ENCODE measurements at places on chromosomes 7 and 10.

GRCh38 chr10:109264004-109264403 lies 659.3 kb downstream of the XPNPEP1 start:
- DNase-seq = no peak

- no peak for DNase-seq
Measured at GRCh38 chr10:29806350-29806788, 171.6 kb upstream of the SVIL start.

- DNase-seq = no peak
Measured at GRCh38 chr10:31618541-31619291, 299.7 kb downstream of the ZEB1 start.

DNA sequence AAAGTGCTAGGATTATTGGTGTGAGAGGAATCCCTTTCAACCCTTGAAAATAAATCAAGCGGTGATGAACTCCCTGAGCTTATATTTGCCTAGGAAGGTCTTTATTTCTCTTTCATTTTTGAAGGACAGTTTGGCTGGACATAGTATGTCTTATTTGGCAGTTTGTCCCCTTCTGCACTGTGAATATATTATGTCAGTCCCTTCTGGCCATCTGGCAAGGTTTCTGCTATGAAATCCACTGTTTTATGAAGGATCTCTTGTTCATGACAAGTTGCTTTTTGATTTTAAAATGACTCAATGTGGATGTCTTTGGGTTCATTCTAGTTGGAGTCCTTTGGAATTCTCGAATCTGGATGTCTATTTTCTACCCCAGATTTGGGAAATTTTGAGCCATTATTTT lies 21.7 kb upstream of the MCM10 start:
- no peak for DNase-seq

- no peak for DNase-seq
Measured at GRCh38 chr7:140961117-140961516, 36.4 kb upstream of the BRAF start.

DNA sequence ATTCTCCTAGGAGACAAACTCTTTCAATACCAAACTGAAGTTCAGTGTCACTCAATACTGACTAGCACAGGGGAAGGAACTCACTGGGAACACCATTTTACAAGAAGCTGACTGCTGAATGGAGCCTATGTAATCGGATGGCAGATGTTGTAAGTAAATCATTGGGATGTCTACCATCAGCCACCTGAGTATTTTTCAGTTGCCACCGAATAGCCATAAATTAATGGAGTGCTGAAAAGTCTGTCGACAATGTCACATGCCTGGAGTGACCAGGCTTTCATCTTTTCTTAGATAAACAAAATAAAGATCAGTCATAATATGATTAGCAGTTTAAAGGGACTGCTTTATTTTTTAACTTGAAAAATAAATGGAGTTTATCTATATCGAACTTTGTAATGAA lies 145.9 kb upstream of the SEMA3E start:
- DNase-seq = no peak

GRCh38 chr7:36673703-36674102 lies 50.6 kb downstream of the AOAH start:
- DNase-seq = no peak

DNA sequence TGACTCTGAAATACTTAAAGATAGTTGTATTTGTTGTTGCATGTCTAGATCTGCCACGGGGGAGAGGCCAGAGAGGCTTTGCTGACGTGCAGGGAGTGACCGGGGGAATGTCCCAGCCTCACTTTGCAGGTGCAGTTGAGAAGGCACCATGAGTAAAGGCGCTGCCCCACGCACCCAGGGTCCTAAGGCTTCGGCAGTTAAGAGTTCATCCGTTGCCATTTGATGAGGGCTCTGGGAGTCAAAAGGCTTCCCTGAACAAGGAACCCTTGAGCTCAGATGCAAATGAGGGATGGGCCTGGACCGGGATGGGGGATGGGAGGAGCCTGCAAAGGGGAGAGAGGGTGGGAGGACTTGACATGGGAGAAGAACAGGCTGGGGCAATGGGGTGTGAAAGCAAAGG lies 20.4 kb downstream of the PPP2R2D start:
- no peak for DNase-seq

DNA sequence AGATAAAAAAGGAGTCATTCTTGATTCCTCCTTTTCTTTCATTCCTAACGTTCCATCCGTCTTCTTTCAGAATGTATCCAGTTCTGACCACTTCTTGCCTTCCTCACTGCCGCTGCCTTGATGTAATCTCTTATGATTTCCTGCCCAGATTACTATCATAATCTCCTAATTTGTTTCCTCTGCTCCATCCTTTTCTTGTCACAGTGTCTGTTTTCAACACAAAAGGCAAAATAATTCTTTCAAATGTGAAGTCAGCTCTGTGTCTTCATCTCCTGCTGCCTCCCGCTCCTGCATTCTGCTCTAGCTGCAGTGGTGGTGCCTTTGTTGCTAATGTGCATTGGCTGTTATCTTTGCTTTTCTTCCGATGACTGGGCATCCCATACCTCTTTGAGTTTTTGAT lies 150.9 kb downstream of the SND1 start:
- no peak for DNase-seq

DNA sequence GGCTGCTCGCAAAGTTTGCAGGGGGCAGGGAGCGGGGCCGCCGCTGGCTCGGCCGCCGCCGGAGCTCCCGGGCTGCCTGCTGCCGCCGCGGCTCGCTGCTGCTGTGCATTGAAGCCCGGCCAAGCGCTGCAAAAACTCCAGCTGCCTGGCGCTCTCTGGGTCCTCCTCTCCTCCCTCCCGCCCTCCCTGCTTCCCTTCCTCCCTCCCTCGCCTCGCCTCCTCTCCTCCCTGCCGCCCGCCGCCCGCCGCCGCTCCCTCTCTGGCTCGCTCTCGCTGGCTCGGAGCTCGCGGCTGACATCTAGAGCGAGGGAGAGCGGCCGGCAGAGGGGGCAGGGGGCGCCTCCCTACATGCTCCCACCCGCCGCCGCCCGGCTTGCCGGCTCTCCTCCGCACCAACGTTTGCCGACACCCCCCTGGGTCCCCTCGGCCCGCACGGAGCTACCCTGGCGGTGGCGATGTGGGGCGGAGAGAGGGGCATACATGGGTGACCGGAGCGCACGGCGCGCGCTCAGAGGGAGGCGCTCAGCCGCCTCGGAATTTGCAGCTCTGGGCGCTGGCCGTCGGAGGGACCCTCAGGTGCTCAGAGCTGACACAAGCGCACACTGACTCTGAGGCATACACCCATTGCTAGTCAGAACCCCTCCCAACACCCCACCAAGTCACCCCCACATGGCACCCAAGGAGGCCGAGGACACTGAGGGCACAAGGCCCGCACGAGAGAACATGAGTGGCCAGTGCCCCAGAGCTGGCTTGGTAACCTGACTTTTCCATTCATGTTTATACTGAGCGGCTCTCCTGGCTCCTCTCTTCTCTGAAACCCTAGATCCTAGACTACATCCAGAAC lies 1.2 kb upstream of the PLXNA4 start:
- no peak for DNase-seq

DNA sequence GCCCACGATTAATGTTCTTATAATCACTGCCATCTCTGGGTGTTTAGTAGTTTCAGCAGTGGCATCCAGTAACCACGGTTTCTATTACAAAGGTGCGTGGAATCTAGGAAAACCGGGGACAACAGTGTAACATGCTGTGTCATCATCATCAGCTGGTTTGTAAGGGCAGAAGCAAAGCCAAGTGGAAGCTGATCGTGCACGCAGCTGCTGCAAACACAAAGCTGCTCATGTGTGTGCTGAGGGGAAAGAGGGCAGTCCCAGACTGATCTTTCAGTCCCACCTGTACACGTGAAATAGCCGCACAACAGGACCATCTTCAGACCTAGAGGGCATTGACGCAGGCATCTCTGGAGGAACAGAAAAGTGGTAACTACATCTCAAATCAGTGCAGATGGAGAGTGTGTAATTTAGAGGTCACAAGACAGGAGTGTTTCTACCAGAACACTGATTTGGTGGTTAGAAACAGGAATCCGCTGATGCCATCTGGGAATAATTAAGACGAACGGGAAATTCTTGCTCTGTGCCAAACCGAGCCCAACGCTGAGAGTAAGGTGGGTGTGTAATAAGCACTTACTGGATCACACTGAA lies 13.4 kb downstream of the ANKRD16 start:
- no peak for DNase-seq

GRCh38 chr7:25659841-25660240 lies 431.6 kb upstream of the NPVF start:
- DNase-seq = no peak

DNA sequence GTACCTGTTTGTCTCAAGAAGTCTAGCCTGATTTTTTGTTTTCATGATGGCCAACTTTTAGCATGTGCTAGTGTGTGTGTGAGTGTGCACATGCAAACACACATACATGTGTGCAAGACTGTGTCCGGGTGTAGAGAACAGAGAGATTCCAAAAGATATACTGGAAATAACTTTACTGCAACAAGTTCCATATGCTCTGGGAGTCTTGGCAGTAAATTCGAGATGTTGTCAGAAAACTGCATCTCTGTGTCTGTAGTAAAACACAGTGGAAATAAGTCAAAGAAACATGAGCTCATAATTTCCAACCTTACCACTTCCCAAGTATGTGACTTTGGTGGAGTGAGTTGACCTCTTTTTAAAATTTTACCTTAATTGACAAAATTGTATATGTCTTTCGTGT lies 950.8 kb upstream of the C7orf33 start:
- no peak for DNase-seq

DNA sequence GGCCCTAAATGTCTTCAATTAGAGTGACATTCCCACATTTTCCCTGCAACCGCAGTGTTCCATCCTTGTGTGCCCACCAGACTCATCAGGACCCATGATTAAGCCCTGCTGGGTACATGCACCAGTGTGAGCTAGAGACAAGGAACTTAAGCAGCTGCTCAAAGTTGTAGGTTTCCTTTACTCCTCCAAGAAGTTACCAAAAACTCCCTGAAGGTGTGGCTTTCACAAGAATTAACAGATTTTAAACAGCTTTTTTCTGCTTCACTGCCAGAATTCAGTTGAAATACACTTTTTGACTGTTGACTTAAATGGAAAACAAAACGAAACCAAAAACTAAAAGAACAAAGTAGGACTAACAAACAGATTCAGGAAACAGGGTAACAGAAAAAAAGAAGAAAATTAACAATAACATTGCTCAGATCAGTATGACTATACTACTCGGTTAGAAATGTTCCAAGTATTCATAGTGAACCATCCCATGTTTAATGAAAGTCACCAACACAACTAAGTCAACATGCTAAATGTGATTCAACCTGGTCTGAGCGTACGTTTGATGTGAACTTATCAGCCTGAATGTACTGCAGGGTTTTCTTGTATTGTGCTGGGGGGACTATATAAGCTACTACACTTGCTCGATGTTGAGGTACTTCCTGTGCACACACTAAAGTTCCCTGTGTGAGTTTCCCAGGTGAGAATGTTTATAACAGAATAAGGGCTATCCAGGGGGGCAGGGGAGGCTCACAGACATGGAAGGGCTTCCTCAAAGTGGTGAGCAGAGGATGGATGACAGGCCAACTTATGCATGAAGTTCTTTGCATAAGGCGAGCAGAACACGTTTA lies 22.2 kb downstream of the SLC37A3 start:
- DNase-seq = no peak

DNA sequence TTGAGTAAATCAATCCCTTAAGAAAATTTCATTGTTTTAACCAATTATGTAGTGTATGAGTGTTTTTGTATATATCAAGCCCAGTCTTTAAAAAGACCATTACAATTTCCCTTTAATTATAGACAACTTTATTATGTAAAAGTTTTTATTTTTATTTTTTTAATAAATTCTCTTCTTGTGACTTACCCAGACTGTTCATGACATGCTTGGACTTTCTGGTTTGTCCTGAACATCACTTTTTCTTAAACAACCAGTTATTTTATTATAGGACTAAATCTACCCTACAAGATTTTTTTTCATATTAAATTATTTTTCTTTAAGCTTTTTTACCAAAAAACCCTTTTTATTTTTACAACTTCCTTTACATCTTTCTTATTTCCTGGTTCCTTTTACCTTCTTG lies 410.4 kb downstream of the ATRNL1 start:
- no peak for DNase-seq

GRCh38 chr7:35286422-35286821 lies 32.5 kb upstream of the TBX20 start:
- no peak for DNase-seq

DNA sequence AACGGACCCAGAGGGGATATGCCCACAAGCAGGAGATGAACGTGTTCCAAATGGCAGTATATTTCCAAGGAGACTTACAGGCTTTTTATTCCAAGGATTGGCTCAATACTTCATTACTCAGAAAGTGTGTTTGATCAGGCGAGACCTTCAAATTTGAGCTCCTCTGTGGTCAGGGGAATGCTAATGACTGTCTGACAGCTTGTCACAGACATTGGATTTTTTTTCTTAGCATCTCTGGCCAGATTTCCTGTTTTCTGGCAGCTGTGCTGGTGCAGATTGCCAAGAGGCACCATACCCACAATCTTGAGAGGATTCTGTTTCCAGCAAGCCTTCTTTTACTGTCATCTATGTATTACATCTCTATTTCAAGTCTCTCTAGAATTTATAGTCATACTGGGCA lies 93.8 kb downstream of the C1GALT1 start:
- DNase-seq = no peak

DNA sequence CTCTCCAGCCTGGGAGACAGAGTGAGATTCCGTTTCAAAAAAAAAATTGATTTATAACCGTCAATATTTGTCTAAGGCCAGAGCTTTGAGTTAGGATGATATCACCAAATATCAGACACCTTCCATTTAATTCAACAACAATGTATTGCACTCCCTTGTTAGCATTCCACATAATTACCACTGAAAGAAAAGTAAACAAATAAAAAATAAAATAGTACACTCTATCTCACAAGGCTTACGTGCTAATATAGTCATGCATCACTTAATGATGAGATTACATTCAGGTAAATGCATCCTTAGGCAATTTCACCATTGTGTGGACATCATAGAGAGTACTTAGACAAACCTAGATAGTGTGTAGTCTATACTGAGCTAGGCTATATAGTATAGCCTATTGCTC lies 127.6 kb upstream of the RHOBTB1 start:
- peak; percentile 58 for DNase-seq

- DNase-seq = no peak
Measured at GRCh38 chr10:49036638-49037037, 78.7 kb downstream of the VSTM4 start.

DNA sequence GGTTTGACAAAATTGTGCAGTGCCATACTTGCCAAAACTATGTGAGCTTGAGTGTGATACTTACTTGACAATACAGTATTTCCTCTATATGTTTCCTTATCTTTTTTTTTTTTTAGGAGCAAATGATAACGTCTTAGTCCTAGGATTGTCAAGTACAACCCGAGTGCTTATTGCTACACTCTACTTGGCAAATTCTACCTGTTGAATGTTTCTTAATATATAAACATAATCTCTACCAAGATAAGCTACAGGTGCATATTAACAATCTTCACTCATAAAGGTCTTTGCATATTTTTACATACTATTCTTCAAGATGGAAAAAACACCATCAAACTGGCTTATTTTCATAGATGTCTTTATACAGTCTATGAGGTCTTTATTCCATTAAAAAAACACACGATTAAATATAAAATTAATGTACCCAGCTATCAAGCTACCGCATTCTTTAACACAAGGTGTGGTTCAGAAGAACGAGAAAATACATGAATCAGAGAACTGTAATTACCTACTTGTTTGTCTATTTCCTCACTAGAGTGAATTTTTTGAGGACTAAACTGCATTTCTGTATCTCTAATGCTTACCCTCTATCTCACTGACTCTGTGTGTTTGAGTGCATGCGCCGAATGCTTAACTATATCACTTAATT lies 76.1 kb upstream of the PDSS1 start:
- DNase-seq = no peak
